Stimulated activated CD4-positive, alpha-beta T cell treated with anti-CD3 and anti-CD28 coated beads, Interleukin-1b, Interleukin-23, amount 100 ng/mL, for 24 hours (primary cell): ENCODE measurements at places on chromosomes 7 and 10.
A peak's percentile ranks its signal among the peaks of the same experiment; 100 is the strongest.

GRCh38 chr10:45456822-45457221 lies 82.8 kb downstream of the ALOX5 start:
- DNase-seq = no peak

- no peak for DNase-seq
Observed at GRCh38 chr7:67550801-67551436, 554.3 kb downstream of the TYW1 start.

DNA sequence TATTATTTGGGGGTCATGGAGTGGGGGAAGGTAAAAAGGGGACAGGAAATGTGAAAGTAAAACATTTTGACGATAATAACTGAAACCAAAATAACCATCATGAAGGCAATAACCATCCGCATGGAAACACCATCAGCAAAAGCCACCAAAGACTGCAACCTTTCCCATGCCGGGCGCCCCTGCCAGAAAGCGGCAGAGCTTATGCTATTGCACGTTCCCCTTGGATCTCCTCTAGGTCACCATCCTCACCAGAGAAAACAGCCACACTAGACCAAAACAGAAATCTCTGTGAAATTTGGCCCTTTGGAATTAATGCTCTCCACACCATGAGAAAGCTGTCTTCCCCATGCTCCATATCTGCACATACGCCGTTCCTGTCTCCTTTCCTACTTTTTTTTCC lies 31.1 kb downstream of the DRGX start:
- no peak for DNase-seq

- DNase-seq = no peak
Observed at GRCh38 chr10:71463111-71463510, 66.4 kb downstream of the CDH23 start.

DNA sequence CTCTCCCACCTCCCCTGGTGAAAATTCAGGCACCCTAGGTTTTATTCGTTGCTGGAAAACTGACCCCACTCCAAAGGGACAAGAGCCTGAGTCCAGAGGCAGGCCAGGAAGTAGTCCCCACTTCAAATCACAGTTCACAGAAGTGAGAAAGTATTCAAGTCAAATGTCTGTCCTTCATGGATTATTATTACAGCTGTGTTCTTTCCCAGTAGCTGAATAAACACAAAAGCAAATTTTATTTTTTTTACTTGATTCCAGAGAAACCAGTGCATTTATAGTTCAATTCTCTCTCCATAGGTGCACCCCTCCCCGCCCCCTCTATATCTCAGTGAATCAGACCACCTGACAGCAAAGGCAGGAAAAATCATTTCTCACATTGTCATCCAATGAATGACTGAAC lies 113.8 kb upstream of the COL1A2 start:
- no peak for DNase-seq

GRCh38 chr10:81215498-81215897 lies 659.5 kb upstream of the NRG3 start:
- no peak for DNase-seq

DNA sequence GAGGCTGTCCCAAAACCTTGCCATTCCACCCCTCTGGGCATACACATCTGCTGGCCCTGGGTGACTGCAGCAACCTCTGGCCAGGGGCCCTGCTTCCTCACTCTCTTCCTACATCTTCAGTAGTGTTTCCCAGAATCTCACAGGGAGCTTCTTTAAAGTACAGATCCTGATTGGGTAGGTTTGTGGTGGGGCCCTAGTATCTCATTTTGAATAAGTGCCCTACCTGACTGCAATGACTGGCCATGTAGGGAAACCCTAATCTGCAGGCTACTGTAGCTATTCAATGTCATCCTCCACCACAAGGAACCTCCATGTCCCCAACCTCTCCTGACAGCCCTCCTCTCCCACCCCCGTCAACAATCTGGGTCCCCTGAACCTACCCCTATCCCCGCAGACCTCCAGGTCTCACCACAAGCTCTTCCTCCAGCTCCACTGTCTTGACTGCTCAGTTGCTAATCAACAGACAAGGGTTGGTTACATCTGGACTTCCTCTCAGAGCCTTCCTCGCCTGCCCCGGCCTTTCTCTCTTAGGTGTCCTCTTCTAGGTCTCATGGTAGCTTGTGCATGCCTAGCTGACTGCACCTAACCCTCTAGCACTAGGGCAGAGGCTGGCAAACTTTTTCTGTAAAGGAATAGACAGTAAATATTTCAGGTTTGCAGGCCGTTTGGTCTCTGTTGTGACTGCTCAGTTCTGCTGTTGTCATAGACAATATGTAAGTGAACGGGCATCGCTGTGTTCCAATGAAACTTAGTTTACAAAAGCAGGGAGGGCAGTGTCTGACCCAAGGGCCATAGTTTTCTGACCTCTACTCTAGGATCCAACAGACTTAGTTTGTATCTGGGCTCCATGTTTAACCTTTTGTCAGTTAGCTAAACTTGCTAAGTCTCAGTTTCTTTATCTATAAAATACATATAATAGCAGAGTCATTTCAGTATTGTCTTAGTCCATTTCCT lies 121.1 kb downstream of the AOAH start:
- no peak for DNase-seq

DNA sequence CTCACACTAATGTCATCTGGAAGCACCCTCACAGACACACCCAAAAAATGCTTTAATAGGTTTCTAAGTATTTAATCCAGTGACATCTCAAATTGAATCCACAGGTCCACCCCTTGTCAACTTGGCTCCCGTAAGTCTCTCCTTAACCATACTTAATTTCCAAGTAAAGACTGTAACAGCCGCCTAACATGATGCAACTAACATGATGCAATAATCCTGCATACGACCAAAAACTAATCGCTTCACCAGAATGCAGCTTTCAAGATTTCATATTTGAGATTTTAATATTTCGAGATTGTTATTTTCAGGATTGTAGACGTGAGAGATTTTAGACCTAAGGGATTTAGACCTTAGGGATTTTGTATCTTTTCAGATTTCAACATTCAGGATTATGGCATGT lies 3.7 kb upstream of the HDAC9 start:
- no peak for DNase-seq

DNA sequence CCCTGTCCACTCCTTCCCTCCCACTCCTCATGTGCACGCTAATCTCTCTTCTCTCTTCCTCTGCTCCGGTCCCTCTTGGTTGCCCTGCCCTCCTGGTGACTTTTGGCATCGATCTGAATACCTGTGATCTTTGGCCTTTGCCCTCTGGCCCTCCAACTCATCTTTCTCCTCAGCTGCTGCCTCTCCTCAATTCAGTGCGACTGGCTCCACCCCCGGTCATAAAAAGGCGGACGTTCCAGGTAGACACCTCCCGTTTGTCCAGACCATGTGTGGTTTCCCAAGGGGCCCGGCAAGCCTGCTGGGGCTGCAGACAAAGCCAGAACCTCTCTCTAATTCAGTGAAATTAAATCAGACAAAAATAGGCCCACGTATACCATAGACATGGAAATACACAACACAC lies 96.8 kb downstream of the COL13A1 start:
- no peak for DNase-seq

GRCh38 chr7:3371601-3372000 lies 70.5 kb downstream of the SDK1 start:
- no peak for DNase-seq

DNA sequence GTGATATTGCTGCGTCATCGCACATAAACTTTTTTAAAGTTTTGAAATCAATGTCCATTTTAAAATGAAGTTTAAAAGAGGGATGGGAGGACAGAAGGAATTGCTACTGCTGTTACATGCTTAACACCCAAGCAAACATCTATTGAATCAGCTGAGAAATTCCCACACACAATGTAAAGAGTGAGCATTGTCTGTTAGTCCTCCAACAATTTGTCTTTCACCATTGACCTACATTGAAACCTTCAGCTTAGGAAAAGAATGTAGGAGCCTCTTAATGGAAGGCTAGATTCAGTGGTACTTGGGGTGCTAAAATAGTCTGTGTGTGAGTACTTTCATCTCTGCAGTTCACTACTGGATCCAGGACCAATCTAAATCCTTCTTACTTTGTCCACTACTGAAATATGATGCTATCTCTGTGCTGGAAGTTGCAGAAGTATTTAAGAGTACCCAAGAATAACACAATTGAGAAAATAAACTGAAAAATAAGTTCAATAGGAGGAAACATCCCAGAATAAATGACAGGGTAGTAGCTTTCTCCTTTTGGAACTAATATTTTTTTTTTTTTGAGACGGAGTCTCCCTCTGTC lies 23.8 kb upstream of the FBXW4 start:
- no peak for DNase-seq

- no peak for DNase-seq
Observed at GRCh38 chr7:138970952-138971351, 10.2 kb downstream of the KIAA1549 start.

- DNase-seq = no peak
Observed at GRCh38 chr10:103333934-103334520, 16.9 kb downstream of the PCGF6 start.

DNA sequence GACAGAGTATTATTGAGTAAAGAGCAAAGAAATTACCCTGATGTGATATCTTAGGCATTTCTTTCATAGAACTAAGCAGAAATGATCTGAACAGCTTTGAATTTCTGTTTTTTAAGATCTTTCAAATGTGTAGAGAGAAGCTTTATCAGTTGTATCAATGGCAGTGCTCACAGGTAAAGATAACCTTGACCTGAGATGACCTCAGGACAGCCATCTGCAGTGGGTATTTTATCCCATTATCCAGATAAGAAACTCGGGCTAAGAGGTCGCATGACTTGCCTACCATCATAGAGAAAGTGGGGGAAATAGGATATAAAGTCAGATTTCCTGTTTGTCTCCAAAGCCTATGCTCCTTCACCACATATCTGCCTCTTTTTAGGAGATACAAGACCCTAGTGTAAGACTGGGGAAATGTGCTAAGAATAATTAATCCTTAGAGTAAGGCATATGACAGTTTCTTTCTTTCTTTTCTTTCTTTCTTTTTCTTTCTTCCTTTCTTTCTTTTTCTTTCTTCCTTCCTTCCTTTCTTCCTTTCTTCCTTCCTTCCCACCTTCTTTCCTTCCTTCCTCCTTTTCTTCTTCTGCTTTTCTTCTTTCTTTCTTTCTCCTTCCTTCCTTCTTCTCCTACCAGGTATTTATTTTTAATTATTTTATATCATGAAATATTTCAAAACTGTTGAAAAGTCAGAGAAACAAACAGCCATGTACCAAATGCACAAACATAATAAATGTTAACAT lies 10.9 kb downstream of the PLA2G12B start:
- no peak for DNase-seq

GRCh38 chr10:23826421-23826820 lies 382.5 kb upstream of the KIAA1217 start:
- no peak for DNase-seq

DNA sequence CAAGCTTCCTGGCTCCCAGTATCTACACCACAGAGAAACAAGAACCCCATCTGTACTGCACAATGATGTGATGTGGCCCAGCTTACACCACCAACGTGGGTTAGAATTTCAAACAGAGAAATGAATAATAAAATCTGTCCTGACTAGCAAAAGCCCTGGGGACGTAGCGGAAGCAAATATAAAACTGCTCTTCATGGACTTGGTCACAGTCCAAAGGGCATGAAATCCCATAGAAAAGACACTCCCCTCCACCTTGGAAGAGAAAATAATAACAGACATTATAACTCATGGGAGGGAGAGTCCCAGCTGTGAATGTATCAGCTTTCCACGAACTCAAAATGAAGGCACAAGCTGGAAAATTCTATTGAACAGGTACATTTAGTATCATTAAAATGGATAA lies 205.3 kb upstream of the GALNT17 start:
- DNase-seq = no peak

GRCh38 chr10:50293513-50294313 lies 42.4 kb upstream of the ASAH2 start:
- no peak for DNase-seq

GRCh38 chr10:48564466-48565160 lies 40.3 kb downstream of the ARHGAP22 start:
- DNase-seq = no peak

GRCh38 chr7:2399848-2400587 lies 3.4 kb upstream of the CHST12 start:
- DNase-seq = no peak

DNA sequence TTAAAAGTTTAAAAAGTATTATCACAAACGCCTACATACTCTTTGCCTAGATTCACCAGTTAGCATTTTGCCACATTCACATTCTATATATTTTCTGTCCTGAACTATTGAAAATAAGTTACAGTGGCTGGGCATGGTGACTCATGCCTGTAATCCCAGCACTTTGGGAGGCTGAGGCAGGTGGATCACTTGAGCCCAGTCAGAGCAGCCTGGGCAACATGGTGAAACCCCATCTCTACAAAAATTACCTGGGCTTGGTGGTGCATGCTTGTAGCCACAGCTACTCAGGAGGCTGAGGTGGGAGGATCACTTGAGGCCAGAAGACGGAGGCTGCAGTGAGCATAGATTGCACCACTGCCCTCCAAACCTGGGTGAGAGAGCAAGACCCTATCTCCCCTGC lies 5.3 kb downstream of the ARPC1A start:
- DNase-seq = no peak

- no peak for DNase-seq
Observed at GRCh38 chr7:69622960-69623359, 24.7 kb downstream of the AUTS2 start.

DNA sequence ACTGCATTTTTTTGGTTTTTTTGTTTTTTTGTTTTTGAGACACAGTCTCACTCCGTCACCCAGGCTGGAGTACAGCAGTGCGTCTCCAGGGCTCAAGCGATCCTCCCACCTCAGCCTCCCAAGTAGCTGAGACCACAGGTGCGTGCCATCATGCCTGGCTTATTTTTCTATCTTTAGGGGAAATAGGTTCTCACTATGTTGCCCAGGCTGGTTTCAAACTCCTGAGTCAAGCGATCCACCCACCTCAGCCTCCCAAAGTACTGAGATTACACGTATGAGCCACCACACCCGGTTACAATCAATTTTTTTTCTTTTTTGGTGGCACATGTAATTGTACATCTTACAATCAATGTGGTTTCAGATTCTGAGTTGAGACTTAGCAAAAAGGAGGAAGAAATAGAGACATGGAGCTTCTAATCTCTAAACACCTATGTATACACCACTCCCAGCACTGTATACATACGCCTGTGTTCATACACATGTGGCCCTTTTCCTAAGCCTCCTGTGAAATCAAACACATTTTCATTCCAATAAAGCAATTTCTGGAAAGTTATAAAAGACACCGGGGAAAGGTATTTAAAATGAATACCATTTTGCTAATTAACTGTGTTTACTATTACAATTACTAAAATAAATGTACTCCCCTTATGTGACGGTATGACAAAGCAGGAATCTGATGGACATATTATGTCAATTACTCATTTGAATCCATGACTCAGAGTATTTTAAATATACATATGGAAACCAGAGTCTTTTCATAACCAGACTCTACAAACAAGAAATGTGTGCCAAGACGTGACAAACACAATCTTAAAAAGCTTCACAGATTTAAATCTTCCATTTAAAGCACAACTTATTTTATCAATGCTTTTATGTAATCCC lies 40.9 kb downstream of the SMURF1 start:
- DNase-seq = peak; percentile 7

DNA sequence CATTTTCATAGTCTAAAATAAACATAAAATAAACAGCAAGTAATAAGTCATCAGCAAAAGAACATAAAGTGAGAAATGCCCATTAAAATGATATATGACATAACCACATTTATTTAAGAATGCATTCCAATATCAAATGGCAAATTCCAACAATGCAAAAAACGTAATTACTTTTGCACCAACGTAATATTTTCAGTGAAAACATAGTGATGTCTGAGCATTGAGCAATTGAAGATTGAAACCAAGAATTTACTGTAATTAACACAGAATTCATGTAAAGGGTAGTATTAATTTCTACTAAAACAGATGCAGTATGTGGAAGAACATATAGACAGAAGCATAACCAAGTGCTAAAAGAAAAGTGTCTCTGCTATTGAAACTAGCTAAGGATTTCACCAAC lies 123.0 kb upstream of the TNS3 start:
- no peak for DNase-seq

GRCh38 chr10:125201108-125201524 lies 40.8 kb upstream of the CTBP2 start:
- DNase-seq = no peak
